T-helper 17 cell (primary cell): ENCODE measurements at places on chromosomes 4 and X.

DNA sequence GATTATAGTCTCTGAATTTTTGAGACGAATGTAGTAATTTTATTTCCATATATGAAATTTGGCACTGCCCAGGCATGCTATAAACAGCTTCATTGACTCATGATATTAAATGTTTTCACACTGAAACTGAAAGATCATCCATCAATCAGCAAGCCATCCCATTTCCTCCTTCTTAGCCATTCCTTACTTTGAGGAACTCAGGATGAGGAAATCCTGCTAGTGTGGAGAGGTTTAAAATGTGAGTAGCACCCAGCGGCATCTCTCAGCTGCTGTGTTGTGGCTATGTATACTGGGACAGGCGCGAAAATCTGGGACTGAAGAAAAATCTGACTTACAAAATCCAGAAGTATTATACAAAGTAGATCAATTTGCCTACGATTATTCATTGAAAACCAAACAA lies 52.1 kb downstream of the PTCHD1 start:
- no peaks in the 10 kb centered on the region for H3K36me3 ChIP-seq
- DNase-seq, result no peak
- H3K27ac ChIP-seq, result no peak overlapping the region
- H3K27me3 ChIP-seq, result peaks cover 3% of the 10 kb centered on the region
- H3K4me1 ChIP-seq, result no peaks in the 10 kb centered on the region

GRCh38 chr4:125231661-125232060 lies 83.1 kb upstream of the FAT4 start:
- no peak overlapping the region for H3K4me3 ChIP-seq
- no peaks in the 10 kb centered on the region for H3K4me1 ChIP-seq
- no peaks in the 10 kb centered on the region for H3K27me3 ChIP-seq
- H3K36me3 ChIP-seq, result no peaks in the 10 kb centered on the region
- no peak for DNase-seq

GRCh38 chrX:56994375-56995270 lies 718 bp downstream of the SPIN3 start:
- H3K4me3 ChIP-seq, result peak overlapping the region; percentile 96
- H3K27me3 ChIP-seq, result no peaks in the 10 kb centered on the region
- peak overlapping the region; percentile 87 for H3K27ac ChIP-seq
- H3K36me3 ChIP-seq, result peaks cover 2% of the 10 kb centered on the region

- no peak for DNase-seq
- peaks cover 6% of the 10 kb centered on the region for H3K4me1 ChIP-seq
- H3K4me3 ChIP-seq, result no peak overlapping the region
- no peaks in the 10 kb centered on the region for H3K36me3 ChIP-seq
These were observed 21.7 kb upstream of the EGFL6 start for GRCh38 chrX:13547671-13548070.

DNA sequence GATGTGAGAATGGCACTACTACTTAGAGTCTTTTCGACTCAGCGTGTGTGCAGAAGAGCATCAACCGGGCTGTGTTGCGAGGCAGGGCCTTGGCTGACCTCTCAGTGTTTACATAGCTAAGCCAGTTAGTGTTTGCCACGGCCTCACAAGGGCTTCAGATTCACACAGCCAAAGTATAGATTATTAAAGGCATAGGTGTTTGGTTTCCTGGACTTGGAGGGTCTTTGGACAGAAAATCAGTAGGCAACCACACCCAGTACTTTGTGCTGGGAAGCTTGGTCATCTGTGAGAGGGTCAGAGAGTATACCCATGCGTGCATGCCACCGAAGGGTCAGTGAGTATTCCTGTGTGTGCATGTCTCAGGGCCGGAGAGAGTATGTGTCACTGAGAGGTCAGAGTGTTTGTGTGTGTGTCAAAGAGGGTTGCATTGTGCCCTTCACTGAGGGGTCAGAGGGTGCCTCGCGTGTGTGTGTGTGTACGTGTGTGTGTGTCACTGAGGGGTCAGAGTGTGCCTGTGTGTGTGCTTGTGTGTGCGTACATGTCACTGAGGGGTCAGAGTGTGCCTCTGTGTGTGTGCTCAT lies 69.7 kb upstream of the MSANTD1 start:
- peaks cover 5% of the 10 kb centered on the region for H3K4me1 ChIP-seq
- H3K27ac ChIP-seq, result peak overlapping the region; percentile 24
- H3K27me3 ChIP-seq, result no peaks in the 10 kb centered on the region
- DNase-seq, result no peak
- H3K4me3 ChIP-seq, result no peak overlapping the region

DNA sequence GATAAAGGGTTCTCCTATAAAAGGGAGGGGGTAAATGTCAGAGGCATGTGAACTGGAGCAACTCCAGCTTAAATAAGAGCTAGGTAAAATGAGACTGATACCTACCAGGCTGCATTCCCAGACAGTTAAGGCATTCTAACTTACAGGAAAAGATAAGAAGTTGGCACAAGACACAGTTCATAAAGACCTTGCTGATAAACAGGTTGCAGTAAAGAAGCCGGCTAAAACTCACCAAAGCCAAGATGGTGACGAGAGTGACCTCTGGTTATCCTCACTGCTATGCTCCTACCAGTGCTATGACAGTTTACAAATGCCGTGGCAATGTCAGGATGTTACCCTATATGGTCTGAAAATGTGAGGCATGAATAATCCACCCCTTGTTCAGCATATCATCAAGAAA lies 13.1 kb upstream of the SULT1B1 start:
- H3K36me3 ChIP-seq, result no peaks in the 10 kb centered on the region
- no peak for DNase-seq
- H3K4me1 ChIP-seq, result no peaks in the 10 kb centered on the region
- no peak overlapping the region for H3K27ac ChIP-seq
- no peaks in the 10 kb centered on the region for H3K27me3 ChIP-seq

GRCh38 chr4:25321703-25322102 lies 9.1 kb downstream of the ZCCHC4 start:
- no peak overlapping the region for H3K4me3 ChIP-seq
- no peaks in the 10 kb centered on the region for H3K4me1 ChIP-seq
- no peak for DNase-seq
- peaks cover 4% of the 10 kb centered on the region for H3K36me3 ChIP-seq

GRCh38 chr4:54082168-54082567 lies 17.8 kb upstream of the CHIC2 start:
- peaks cover 4% of the 10 kb centered on the region for H3K36me3 ChIP-seq
- H3K4me3 ChIP-seq, result no peak overlapping the region
- H3K27me3 ChIP-seq, result peaks cover 37% of the 10 kb centered on the region
- no peak overlapping the region for H3K27ac ChIP-seq
